ENCODE measurements at places on chromosomes 2 and 18.

DNA sequence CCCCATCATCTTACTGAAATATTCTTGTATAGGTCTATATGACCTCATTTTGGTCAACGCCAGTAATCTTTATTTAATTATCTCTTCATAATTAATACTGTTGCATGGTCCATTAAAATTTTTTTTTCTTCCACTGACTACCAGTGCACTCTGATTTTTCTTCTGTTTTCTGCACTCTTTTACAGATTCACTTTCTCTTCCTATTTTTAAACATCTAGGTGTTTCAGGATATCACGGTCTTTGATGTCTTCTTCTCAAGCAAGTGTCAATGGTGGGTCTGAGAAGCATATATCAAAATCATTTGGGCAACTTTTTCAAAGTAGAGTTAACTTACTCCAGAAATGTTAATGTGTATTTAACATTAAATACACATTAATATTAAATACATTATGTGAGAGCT is 51.4 kb downstream of the CCDC141 start:
- no peak for DNase-seq

GRCh38 chr18:3184275-3184963 is 35.3 kb downstream of the MYOM1 start:
- no peak for DNase-seq

GRCh38 chr2:47067788-47068407 is 87.2 kb downstream of the STPG4 start:
- no peak for DNase-seq

DNA sequence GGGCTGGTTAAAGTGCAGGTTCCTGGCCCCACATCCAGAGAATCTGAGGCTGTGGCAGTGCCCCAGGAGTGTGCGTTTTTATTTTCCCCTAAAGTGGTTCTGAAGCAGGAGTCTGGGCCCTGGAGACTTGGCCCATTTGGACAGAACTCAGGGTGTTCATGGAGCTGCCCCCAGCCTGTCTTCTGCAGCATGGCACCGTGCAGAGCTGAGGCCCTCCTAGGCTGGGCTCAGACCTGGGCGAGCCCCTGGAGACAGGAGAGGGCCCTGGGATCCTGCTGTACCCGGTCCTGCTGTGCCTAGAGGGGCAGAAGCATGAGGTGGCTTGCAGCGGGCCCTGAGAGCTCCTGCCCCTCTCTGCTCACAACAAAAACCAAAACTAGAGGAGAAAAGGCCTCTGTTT is 58.8 kb upstream of the B3GNT7 start:
- no peak for DNase-seq

DNA sequence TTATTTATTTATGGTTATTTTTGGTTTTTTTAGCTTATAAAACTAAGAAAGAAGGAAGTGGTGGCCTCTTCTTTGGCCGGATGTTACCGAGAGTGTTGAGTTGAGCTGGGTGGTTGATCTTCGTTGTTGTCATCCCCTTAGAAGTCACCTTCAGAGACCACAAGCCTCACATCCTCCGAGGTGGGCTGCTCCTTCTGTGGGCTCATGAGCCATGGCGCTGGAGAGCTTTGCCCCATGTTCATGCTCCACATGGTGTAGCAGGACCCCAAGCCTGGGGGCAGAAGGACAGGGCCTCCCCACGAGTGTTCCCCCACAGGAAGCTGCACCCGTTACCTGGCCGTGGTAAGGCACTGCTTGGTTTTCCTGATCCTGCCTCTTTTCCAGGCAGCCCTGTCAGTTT is 23.4 kb downstream of the SNTG2 start:
- no peak for DNase-seq

DNA sequence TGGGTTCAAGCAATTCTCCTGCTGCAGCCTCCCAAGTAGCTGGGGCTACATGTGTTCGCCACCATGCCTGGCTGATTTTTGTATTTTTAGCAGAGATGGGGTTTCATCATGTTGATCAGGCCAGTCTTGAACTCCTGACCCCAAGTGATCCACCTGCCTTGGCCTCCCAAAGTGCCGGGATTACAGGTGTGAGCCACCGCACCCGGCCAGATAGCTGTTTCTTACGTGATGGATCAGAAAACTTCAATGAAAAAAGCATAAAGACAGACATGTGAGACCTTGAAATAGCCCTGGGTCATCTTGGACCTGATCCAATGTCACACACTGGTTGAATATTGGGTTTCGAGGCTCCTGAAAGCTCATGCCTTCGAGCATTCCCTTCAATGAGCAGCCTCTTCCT is 66.7 kb upstream of the RTN4 start:
- DNase-seq, result no peak

GRCh38 chr2:64838817-64839216 is 150.4 kb upstream of the SLC1A4 start:
- DNase-seq, result no peak

DNA sequence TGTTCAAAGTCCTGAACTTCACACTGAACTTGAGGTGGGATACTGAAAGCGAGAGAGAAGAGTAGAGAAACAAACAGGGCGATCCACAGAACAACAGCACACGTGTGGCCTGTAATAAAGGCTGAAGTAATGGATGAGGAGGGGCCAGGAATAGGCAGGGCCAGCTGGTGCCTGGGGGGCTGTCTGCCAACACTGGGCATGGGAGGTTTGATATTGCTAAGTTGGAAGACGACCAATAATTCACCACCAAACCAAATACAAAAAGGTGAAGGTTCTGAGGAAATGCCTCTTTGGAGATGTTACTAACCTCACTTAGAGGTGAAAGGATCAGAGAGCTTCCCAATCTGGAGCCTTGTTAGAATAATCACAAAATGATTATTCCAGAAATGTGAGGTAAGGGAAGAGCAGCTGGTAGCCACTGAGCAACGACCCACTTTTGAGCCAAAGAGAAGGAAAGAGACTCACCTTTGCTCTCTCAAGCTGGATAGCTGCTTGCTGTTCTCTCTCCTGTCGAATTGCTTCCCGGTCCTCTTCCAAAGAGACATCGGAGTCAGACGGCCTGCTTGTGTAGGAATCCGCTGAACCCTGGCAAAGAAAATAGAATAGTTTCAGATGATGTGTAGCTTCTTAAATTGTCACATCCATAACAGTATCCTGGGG is 54.7 kb upstream of the ARL5A start:
- DNase-seq, result no peak

- no peak for DNase-seq
Measured at GRCh38 chr2:43540021-43540779, 55.6 kb downstream of the THADA start.

DNA sequence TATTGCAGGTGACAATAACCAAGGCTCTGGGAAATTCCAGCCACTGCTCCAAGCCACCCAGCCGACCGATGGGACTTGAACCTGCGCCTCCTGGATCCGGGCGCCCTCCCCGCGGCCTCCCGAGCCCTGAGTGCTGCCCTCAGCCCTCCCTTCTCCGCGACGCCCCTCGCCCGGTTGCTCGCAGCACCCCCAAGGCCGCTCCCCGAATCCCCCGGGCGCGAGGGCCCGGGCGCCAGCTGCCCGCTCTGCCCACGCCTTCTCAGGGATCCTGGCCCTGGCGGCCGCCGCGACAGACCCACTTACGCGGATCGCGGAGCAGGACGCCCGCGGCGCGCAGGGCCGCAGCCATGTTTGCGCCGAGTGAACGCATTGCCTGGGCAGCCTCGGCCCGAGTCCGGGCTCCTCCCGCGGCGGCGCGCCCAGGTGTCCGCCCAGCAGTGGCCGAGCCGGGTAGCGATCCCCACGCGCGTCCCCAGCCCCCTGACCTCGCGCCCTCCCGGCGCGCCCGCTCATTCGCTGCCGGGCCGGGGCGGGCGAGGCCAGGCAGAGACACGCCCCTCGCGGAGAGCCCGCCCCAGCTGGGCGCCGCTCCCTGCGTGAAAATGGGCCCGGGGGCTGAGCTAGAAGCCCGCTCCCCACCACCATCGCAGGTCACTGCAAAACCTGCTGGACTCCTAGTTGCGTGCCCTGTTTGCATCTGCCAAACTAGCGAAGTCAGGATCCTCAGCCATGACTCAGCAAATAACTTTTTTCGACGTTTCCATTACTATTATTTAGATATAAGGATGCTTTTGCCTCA is at the start of gene FECH:
FECH (minus strand) TSS at position 452 of the 799 bp plus-strand sequence; CDS start at position 370, 82 bp downstream.
- peak; percentile 35 for DNase-seq

DNA sequence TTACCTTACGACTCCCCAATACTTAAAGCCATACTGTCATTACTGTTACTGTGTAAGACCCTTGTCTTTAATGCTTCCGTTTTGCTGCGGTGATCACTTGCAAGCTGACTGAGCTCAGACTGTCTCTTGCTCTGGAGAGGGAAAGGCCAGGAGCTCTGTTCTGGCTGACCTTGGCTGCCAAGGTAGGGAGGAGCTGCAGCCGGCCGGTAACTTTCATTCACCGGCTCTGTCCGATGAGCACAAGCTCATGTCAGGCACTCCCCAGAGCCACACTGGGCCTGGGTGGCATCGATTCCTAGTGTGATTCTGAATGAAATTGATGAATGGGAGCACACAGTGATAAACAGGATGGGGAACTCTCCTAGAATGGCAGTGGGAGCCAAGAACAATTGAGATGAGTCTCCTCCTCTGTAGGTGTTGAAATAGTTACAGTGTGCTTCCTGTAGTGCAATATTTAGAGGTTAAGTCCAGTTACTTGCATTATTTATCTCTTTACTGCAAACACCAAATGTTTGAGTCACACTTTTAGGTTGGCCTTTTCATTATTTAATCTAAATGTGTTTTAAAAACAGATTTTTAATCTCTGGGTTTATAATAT is 100.9 kb downstream of the ATP9B start:
- no peak for DNase-seq

DNA sequence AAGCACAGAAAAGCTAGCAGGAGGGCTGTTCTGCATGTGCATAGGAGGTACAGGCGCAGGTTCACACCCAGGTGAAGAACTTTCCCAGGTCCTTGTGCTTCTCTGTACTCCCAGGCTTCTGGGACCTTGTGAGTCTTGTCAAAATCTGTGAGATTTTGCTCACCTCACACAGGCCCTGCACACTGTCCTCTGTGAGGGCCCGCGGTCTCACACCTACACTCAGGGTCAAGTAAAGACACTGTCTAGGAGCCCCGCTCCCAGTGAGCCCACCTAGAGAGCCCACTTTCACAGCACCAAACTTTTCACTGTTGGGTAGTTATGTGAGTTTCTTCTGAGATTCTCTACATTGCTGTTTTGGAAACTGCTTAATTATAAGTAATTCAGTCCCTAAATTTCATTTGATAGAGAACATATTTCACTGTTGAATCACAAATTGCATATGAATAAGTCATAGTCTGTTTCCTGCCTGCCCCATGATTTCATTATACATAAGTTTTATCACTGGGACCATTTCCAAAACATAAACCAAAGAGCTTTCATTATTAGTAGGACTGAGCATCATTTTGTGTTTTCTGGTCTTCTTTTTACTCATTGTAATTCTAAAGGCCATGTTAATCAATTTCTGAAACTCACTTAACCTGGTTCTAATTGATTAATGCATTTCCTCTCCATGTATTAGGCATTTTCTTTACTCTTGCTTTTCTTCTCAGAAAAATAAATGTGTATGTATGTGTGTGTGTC is 234.2 kb upstream of the SPOPL start:
- no peak for DNase-seq

DNA sequence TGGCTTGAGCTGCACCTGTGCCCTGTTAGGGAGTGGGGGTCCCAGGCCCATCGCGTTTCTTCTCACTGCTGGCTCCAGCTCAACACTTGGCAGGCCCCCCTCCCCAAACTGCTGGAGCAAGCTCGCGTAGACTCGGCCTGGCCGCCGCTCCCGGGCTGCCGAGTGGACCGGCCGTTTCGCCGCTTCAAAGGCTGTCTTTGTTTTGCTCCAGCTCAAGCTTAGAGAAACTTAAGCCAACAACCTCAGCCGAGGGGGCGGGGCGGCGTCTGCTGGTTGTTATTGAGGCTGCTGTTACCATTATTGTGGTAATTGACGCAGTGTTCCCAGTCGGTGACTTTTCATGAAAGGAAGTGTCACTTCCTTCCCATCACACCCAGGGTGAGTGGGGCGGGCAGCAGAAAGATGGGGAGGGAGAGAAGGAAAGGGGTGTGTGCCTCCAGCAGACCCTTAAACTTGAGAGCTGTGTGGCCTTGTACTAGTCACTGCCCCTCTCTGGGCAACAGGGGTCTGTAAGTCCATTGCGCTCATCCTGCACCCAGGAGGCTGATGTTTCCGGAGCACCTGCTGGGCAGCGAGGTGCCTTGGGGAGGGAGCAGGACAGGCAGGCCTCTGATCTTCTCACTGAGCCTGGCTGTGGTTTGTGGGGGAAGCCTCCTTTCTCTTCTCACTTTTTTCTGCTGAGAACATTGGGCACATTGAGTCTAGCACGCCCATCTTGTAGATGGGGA is 2.1 kb downstream of the ARID5A start:
- no peak for DNase-seq

DNA sequence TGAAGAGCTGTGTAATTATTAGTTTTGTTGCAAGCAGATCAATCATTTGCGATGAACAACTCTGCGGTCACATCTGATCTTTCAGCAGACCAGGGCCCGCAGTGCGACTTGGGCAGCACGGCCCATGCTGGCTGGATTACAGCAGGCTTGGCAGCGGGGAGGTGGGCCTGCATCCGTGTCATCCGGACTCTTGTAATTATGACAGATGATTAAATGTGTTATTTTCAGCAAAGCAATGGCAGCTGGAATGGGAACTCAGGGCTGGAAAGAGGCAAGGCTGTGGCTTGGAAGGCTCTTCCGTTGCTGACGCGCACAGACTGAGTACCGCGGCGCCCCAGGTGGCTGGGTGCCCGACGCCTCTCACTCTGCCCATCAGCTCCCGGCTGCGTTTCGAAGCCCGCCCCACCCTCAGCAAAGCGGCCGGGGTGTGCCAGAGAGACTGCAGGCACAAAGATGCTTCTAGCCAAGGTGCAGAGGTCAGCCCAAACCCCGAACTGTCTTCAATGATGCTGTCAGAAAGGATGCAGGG is 397.4 kb upstream of the SALL3 start:
- no peak for DNase-seq

DNA sequence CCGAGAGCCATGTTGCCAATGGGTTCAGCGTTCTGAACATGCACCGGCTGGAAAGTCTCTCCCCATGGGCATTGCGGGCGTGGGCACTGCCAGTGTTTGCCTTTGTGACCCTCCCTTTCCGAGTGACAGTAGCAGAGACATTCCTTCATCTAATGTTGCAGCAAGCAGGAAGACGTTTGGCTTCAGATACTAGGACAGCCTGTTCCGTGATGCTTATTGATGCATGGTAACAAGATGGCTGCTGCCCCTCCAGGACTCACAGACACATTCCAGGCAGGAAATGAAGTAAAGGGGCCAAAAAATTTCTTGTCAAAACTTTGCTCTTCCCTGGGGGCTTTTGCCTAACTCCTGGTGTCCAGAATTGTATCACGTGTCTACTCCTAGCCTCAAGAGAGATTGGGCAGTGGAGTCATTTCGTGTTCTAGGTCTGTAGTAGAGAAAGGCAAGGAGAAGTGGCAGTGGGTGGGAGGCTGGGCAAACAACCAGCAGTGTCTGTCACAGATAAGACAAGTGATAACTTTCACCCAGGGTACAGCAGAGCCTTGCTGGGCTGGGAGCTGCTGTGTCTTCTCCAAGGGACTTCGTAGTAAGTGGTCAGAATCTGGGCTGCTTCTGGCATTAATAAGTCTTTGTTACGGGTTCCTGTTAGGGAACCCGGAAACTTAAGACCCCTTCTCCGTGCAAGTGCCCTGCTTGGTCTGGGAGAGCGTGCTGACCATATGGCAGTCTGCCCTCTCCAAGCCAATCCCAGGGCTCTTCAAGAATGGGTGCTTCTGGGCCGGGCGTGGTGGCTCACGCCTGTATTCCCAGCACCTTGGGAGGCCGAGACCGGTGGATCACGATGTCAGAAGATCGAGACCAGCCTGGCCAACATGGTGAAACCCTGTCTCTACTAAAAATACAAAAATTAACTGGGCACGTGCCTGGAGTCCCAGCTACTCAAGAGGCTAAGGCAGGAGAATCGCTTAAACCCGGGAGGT is 93.5 kb downstream of the TFCP2L1 start:
- DNase-seq, result no peak
